ENCODE measurements at places on chromosomes 6 and 20.

DNA sequence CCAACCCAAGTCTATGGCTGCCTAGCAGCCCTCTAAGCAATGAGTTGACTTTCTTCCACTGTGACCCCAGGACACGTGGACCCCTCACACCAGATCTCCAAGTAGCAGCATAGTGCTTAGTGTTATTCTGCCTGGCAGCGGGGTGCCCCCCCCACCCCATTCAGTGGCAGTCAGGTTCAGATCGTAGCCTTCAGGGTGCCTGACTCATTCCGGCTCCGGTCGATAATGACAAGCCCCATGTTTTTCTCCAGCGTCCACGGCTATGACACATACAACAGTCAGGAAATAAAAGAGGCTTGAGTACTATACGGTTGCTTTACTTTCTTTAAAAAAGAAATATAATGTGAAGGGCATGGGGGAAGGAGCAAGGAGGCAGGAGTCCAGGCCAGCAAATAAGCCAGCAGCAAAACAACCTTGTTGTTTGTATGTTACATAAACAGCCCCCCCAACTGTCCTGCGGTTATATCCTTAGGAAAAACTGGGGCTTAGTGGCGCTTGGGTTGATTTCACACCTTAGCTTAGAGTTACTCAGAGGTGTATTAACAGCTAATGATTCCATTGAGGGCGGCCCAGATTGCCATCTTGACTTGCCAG is 23.1 kb downstream of the GNAS start:
- DNase-seq: peak; percentile 30

GRCh38 chr20:43508604-43509040 is 1.1 kb downstream of the L3MBTL1 start:
- DNase-seq: no peak

DNA sequence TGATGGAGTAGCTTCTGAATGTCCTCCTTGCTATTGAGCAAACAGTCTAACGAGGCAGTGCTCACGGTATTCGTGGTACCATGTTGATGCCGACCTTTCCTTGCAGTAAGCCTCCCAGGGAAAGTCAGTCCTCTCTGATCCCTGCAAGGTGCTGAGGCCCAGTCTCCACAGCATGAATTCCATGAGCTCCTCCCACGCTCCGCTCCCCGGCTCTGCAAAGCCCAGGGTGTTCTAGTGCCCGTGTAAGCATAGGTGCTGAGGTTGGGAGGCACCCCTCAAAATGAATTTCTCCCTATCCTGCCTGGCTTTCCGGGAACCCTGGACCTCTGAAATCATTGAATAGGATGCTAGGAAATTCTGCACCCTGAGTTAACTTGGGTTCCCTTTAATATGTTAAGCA is 251.0 kb downstream of the TAF4 start:
- DNase-seq: no peak

- DNase-seq: no peak
Observed at GRCh38 chr6:139941826-139942225, 567.4 kb upstream of the CITED2 start.

- DNase-seq: no peak
Observed at GRCh38 chr6:149236589-149236988, 80.9 kb upstream of the TAB2 start.
